T47D (cell line): ENCODE measurements at places on chromosomes 4 and X.

GRCh38 chrX:125289209-125289608, 30.5 kb upstream of the TEX13C start:
- no peak for DNase-seq

DNA sequence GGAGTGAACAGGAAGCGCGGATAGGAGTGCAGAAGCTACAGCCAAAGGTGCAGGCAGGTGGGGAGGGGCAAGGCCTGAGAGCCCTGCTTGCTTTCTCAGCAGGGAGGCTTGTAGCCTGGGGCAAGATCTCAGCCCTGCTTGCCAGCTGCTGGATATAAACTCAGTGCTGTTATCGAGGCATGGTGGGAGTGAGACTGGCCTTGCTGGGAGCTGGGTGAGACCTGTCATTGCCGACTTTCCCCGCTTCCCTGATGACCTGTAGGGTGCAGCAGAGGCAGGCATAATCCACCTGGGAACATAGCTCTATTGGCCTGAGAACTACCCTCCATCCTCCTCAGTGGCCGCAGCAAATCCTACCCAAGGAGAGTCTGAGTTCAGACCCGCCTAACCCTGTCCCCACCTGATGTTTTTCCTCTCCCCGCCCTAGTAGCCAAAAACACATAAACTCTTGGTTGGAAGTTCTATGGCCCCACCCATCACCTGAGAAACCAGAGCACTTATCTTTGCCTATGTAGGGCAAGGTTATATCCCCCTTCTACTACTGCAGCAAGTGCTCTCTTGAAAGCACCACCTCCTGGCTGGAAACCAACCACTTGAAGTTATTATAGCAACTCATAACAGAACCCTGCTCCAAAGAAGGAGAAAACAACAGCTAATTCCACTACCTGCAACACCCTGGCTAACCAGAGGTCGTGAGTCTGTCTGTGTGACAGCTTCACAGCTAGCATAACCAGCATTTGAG, 80.7 kb downstream of the FHIP1A start:
- no peak for DNase-seq

- DNase-seq = no peak
Measured at GRCh38 chr4:100795581-100795980, 277.8 kb upstream of the EMCN start.

DNA sequence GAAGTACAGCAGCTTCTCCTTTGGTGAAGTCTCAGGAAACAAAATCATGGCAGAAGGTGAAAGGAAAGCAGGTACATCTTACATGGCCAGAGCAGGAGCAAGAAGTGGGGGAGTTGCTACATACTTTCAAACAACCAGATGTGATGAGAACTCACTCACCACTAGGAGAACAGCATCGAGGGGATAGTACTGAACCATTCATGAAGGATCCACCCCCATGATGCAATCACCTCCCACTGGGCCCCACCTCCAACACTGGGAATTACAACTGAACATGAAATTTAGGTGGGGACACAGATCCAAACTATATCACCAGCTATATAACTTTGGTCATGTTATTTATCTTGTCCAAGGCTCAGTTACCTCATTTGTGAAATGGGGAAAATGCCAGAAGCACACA, 159.4 kb downstream of the OPHN1 start:
- DNase-seq = no peak

DNA sequence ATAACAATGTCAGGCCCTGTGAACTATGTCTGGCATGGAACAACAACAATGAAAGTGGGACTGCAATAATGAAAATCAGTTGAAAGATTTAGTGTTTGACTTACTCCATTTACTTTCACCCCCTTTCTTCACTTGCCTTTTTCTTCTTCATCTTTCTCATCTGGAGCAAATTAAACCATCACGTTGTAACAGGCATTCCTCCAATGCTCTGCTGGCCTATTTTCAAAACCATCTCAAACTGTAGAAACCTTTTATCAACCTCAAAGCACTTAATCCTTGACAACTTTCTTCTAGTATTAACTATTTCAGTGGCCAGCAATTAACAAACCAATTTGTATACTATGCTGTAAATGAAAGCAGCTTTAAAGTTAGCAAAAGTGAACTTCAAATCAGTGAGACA, 8.3 kb downstream of the KLHL13 start:
- no peak for DNase-seq

DNA sequence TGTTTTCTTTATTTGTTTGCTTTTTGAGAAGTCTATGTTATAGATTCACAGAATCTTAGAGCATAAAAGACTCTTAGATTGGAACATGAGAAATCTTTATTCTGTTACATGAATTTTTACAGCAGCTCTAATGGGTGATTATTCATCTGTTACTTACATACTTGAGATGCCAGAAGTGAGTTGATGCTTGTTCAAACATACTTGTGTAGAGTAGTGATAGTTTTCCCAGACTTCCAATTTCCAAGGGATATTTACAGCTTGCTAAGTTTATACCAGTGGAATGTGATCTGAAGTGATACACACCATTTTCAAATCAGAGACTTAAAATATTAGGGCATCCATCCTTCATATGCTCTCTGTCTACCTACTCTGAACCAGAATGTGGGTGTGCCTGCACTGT, 252.9 kb upstream of the SMIM31 start:
- DNase-seq = no peak

DNA sequence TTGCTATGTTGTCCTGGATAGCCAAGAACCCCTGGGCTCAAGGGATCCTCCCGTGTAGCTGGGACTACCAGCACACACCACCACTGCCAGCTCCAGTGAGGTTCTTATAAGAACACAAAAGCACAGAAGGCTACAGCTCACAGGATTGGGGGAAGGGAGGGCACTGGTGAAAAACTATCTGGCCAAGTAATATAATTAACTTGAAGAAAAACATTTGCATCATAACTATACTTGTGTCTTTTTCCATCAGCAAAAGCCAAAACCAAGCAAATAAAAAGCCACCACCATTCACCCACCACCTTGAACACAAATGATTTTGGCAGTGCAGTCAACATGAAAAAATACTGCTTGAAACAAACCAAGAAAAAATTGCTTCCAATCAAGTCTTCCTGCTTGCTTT, 188.2 kb downstream of the MAML3 start:
- DNase-seq = no peak

GRCh38 chr4:114161809-114162208, 182.4 kb upstream of the ARSJ start:
- no peak for DNase-seq

- peak; percentile 10 for DNase-seq
Measured at GRCh38 chr4:102625232-102625930, 124.2 kb downstream of the NFKB1 start.

- no peak for DNase-seq
Measured at GRCh38 chr4:128830906-128831503, 21.5 kb downstream of the JADE1 start.

DNA sequence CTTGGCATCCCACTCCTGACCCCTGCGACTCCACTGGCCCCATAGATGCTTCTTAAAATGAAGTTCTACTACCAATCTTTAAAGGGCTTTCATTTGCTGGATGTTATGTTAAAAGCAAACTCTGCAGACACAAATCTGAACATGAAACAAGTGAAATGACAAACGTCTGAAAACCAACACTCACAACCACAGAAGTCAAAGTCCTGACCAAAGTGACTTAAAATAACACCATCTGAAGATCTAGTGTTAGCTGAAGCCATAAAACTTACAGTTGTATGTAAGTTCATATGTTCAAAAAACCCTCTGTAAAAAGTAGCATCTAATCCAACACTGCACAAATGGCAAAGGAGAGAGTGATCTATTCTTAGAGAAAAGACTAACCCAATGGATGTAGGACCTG, 178.7 kb downstream of the SH3KBP1 start:
- no peak for DNase-seq

GRCh38 chrX:33721927-33722326, 410.2 kb downstream of the FAM47A start:
- DNase-seq = no peak

- DNase-seq = peak; percentile 4
Measured at GRCh38 chr4:21806991-21807390, 141.6 kb downstream of the KCNIP4 start.

GRCh38 chr4:100062921-100063320, 112.8 kb upstream of the H2AZ1 start:
- no peak for DNase-seq

GRCh38 chr4:4384837-4385236, 2.1 kb upstream of the NSG1 start:
- DNase-seq = no peak

GRCh38 chrX:13786048-13786447, 30.8 kb downstream of the GPM6B start:
- no peak for DNase-seq

GRCh38 chrX:20362268-20363267, 95.9 kb upstream of the RPS6KA3 start:
- DNase-seq = peak; percentile 78
